IPS-NIHi11 (cell line): ENCODE measurements at places on chromosomes 4 and X.

GRCh38 chr4:6288871-6289270 is 19.2 kb downstream of the WFS1 start:
- no peak for DNase-seq

DNA sequence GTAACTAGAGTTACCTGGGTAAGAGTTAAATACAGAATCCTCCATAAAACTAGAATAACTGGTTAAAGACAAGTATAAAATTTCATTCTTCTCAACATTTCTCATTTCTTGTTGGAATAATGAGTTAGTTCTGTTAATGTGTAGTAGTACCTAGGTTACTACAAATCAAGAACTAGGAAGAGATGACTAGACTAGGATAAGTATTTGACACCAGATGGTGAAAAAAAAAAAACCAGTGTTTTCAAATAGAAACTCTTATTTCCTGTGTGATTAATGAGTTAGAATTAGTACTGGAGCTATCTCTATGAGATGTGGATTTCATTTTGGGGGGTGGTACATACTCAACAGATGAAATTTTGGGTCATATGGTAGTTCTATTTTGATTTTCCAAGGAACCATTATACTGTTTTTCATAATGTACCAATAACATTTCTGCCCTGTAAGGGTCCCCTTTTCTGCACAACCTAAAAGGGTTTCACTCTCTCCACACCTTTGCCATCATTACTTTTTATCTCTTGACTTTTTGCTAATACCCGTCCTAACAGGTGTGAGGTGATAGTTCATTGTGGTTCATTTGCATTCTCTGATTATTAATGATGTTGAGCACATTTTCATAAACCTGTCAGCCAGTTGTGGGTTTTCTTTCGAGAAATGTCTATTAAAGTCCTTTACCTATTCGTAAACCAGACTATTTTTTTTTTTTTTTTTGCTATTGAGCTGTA is 1.7 kb upstream of the VCX start:
- no peak for DNase-seq

DNA sequence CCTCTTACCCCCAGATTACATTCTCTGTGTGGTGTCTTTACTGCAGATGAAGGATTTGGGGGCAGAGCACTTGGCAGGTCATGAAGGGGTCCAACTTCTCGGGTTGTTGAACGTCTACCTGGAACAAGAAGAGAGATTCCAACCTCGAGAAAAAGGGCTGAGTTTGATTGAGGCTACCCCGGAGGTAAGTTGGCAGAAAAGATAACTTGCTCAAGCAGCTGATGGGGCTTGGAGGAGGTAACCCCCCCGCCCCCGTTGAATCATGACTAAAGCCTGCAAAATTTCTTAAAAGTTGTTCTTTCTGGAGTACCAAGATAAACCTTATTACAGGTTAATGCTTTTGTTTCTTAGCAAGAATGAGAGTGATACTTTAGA is 1.5 kb downstream of the CCNG2 start:
- DNase-seq, result no peak

GRCh38 chrX:39802354-39802753 is 295.4 kb downstream of the BCOR start:
- no peak for DNase-seq

DNA sequence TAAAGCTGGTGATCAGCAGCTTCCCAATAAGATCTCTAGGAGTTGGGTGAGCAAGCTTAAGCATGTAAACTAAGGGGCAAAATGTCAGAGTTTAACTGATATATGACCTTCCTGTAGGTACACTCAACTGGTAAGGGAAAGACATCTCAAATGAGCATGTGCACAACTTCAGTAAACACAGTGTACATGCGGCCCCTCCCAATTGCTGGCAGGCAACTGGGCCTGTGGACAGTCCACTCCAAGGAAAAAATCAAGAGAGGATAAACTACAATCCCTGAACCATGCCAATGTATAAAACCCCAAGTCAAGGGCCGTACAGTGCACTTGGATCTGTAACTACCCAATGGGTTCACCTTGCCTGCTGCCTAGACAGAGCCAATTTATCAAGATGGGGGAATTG is 4.9 kb upstream of the NAA11 start:
- no peak for DNase-seq

- DNase-seq, result no peak
These were observed 46.6 kb downstream of the MAP7D3 start for GRCh38 chrX:136204571-136204970.

DNA sequence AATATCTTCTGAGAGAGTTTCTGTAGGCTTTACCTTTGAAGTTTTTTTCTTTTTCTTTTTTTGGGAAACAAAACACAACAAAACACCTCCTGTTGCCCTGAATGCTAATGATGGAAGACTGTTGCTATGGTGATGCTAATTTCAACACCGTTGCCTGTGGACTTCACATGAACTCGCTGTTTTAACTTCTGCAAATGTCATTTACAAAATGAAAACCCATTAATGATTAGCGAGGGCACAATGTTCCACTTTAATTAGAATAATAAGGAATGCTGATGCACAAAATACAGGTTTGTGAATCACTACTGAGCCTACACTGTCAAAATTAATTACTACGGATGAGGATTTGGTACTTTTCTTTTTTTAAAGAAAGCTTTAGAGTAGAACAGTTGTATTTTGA is 227.1 kb upstream of the FTHL17 start:
- DNase-seq, result peak; percentile 14

GRCh38 chr4:176065435-176066291 is at the start of gene WDR17:
Gene WDR17 (plus strand): TSS chr4:176065841. CDS start chr4:176111581, 45,740 bp downstream.
- peak; percentile 99 for DNase-seq

GRCh38 chr4:47619691-47620090 is 134.6 kb downstream of the ATP10D start:
- no peak for DNase-seq

DNA sequence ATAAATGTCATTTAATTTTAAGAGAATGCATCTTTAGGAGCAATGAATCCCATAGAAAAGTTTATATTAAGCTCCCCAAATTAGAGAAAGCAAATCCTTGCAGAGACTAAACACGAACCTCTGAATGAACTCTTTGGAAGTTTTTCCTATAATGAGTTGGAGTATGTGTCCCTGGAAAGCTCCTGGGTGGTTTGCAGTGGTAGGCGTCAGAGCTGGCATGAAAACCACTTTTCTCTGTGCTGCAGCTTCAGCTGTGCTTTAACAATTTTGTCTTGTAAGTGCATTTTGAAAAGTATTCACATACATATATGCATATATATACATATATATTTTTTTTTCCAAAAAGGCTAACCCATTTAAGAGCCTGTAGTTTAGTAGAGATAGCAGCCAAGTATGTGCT is 148.7 kb upstream of the TBC1D9 start:
- DNase-seq, result no peak

GRCh38 chr4:68209003-68209402 is 36.5 kb downstream of the TMPRSS11B start:
- no peak for DNase-seq

DNA sequence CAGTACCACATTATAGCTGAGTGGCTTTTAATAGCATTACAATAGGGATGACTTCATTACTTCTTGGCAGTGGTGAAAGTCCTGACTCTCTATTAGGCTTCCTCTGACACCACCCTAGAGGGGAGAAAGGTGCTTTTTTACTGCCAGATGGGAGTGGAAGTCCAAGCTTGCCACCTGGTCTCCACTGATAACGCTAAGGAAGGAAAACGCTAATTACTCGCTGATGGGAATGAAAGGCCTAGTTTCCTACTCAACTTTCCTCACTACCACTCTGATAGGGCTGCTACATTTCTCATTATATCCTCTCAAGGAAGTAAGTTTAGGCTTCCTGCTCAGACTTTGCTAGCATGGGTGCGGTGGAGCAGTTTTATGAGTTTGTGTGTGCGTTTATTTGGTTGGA is 62.3 kb upstream of the PAGE3 start:
- DNase-seq, result no peak

- no peak for DNase-seq
These were observed 1.3 kb downstream of the HTR2C start for GRCh38 chrX:114584983-114585842.

DNA sequence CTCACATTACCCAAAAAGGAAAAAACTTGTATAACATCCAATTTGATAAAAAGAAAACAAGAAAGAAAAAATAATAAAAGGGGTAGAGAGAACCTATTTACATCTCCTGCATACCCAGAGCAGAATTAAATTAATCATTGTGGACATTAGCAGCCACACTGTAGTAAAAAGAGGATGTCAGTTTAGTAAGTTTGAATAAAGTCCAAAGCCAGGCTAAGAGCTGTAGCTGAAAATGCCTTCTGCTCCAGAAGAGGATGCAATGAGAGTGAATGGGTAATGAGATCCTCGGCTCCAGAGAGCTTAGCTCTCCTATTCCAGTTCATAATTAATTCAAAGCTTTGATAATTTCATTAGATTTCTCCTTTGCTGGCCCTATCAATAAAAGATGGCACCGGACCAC is 78.2 kb downstream of the SLC10A7 start:
- DNase-seq, result no peak

GRCh38 chr4:61889117-61889516 is 689.0 kb downstream of the ADGRL3 start:
- no peak for DNase-seq

GRCh38 chr4:30836231-30836630 is 116.1 kb downstream of the PCDH7 start:
- no peak for DNase-seq
